ENCODE measurements at places on chromosomes 3 and 15.

DNA sequence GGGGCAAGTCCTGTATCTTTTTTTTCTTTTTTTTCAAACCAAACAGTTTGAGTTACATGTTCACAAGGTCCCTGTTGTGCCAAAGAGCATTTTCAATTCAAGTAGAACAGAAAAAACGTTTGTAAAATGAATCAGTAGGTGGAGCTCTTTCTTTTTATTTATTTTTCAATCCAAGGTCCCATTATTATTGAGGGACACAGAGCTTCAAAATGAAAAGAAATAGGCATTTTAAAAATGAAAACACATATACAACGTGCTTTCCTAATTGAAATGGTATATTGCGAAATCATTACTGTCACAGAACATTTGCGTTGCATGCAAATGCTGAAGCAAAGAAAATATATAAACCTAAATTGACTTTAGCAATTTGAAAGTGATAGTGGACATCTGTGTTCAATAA is 711.0 kb downstream of the MECOM start:
- DNase-seq = no peak

DNA sequence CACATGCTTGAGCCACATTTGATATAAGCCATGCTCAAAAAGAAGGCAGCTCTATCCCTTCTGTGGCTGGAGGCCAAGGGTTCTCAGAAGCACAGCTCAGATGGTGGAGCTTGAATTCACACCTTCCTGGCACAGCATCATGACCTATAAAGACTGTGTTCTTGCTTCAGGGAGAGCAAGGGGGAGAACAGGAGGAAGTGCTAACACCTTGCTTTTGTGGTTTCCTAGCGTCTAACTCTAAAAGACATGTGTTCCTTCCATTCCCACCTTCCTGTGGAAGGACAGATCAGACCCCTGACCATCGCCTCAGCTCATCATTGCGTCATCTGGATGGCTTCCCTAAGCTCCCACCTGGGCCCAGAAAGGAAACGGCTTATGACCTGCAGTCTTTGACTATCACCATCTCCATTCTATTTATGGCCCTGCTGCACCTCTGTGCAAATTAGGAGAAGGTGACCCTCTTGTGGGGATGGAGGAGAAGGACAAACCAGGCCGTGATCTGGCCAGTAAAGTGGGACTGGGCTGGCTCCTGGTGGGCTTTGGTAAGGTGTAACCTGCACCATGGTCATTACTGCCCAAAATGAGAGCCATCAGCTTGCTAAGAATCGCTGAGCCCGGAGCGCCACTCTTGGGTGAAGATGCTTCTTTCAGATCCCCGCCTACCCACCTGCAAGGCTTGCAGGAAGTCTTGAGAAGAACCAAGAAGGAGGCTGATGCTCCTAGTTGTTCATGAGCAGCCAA is 128.5 kb downstream of the SERPINI1 start:
- no peak for DNase-seq

DNA sequence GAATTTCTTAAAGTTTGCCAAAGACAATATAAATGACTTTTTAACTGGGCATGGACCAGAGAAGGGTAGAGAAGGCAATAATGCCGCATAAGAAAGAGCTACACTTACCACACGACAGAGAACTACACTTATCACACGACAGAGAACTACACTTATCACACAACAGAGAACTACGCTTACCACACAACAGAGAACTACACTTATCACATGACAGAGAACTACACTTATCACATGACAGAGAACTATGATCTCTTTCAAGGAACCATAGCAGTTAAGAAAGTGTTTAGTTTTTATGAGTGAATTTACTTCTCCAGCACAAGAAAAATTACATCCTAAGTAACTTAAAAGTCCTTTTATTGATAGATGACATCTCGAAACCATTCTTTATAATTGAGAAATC is 32.0 kb downstream of the DCUN1D1 start:
- DNase-seq = no peak

GRCh38 chr3:5758699-5759098 is 571.2 kb downstream of the EDEM1 start:
- no peak for DNase-seq

- DNase-seq = no peak
These were observed 2.8 kb downstream of the EDEM1 start for GRCh38 chr3:5190147-5190791.

DNA sequence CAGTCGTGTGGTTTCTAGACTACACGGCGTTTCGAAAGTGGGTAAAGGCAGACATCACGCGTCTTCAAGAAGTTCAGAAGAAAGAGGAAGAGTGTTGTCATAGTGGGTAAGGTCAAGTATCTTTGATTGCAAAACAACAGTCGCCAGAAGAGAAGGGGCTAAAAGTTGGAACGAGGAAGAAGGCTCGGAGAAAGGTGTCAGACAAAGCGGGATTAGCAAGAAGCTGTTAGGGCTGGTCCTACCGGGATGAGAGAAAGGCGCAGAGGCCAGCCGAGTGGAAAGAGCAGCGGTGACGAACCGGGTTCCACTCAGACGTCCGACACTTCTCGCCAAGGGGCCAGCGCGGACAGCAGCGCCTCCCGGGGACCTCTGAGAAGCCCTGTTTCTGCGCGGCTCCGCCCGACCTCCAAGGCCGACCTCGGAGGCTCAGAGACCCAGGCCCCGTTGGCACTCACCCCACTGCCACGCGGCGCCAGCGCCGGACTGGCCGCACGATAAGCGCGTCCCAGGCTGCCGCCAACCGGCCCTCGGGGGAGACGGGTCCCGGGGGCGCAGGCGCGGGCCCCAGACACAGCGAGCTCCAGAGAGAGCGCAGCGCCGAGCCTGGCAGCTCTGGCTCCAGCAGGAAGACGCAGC is 436 bp downstream of the ADPGK start:
- DNase-seq = no peak

DNA sequence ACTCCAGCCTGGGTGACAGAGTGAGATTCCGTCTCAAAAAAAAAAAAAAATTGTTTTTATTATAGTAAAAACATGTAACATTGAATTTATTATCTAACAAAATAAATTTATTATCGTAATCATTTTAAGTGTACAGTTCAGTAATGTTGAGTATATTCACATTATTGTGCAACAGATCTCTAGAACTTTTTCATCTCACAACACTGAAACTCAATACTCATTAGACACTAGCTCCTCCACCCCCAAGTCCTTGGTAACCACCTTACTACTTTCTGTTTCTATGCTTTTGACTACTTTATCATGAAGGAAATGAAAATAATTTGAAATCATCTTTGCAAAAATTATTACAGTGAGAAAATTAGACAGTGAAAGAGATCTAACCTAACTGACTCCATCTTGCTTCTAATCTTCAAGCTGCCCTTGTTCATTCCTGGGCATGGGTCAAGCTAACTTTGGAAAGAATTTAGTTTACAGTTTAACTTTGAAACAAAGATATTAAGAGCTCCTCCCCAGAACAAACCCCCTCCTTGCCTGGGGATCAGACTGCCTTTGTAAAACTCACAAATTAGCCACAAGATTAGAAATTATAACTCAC is 15.0 kb upstream of the FYCO1 start:
- no peak for DNase-seq

DNA sequence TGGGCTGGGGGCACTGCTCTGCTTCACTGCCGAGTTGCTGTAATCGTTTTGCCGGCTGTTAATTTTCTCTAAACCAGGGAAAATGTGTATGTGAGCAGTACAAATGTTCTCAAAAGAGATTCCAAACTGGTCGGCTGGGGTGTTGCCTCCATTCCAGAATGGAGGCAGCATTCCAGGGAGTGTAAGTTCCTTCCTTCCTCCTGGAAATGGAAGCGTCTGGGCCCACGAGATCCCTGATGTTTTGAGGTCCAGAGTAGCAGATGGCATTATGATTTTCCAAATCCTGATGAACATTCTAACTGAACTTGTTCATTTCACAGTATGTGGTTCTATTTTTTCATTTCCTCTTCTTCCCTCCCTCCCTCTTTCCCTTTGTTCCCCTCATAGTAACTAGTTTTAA is 64.4 kb upstream of the SKOR1 start:
- DNase-seq = no peak

DNA sequence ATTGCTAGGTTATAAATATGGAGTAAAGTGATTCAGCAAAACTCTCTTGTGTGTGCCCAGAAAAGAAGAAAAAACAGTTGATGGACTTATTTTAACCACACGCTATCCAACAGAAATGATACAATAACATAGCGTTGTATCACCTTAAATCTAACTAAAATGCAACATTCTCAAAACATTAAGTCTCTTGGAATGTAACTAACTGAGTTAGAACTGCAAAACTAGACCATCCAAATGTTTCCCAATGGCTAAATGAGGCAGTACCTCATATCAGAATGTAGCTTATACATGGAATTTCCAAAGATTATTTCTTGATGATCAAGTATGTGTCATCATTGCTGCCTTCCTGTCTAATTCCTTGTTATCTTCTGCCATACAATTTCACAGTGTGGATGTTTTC is 187.9 kb downstream of the CNTN3 start:
- no peak for DNase-seq

GRCh38 chr3:53828581-53828980 is 17.6 kb downstream of the CHDH start:
- no peak for DNase-seq

DNA sequence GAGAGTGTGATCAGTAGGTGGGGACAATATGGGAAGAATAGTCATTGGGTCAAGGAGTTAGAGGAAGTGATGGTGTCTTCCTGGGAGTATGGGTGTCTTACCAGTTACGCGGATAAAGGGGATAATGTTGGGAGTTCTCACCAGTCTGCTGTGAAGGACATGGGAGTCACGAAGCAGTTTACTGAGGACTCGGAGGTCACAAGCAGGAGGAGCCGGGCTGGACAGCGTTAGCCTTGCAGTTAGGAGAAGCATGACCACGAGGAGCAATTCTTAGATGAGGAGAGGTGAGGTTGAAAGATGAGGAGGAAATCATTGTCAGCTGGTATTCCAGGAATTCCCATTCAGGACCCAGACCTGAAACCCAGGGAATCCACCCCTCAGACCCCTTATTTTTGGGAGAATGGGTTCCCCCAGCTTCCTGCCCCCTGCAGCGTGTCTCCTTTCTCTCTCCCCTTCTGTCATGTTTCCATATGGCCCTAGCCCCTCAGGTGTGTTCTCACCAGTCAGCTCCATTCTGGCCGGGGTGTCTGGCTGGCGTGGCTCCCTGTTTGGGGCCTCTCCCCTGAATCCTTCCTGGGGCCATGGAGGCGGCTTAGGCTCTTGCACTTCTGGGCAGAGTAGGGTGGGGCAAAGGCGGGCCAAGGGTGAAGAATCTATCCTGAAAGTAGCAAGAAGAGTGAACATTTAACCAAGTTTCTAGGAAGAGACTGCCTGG is 2.1 kb downstream of the THPO start:
- DNase-seq = no peak

All from stimulated activated CD8-positive, alpha-beta memory T cell treated with anti-CD3 and anti-CD28 coated beads, Interleukin-4, amount 100 ng/mL, for 1 hour (primary cell).